ENCODE measurements at places on chromosomes 1 and 21. TPM values are rescaled to one million over a fixed set of nuclear protein-coding genes. Genes with fewer than 3 reads are reported as not detected.

DNA sequence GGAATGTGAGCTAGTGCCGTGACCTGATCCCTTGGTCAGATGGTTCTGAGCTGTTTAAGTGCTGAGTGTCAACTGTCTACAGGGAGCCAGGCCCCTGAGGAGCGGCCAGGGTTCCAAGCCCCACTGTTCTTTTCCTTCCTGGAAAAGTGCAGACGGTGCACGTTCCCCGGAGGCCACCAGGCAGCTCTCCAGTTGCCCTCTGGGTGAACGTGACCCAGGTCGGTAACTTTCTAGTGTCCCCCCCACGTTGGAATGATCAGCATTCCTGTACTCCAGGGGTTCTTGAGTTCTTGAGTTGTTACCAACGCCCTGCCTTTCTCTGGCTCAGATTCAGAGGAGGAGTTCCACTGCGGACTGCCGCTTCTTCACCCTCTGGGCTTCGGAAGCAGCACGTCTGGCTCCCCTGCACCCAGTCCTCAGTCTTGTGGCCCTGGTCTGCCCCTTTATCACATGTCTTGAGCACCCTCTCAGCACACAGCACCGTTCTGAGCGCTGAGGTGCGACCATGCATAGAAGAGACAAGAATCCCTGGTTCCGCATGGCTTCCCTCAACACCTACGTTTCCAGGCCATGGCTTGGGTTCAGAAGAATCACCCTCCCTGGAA is 131.5 kb downstream of the DHRS3 start:
- no peak for DNase-seq

- peak; percentile 28 for DNase-seq
Observed at GRCh38 chr1:198934901-198935305, 296.1 kb downstream of the PTPRC start.

Gene TDRD5
- 2.2 TPM for total RNA-seq

- DNase-seq = no peak
Observed at GRCh38 chr1:183218027-183218618, 32.1 kb downstream of the LAMC2 start.

Gene NUF2
- 8.0 TPM for total RNA-seq
